Sciatic nerve (tissue), 2 donors: ENCODE measurements at places on chromosomes 2 and 18. TPM values are rescaled to one million over a fixed set of nuclear protein-coding genes. Genes with fewer than 3 reads are reported as not detected.

DNA sequence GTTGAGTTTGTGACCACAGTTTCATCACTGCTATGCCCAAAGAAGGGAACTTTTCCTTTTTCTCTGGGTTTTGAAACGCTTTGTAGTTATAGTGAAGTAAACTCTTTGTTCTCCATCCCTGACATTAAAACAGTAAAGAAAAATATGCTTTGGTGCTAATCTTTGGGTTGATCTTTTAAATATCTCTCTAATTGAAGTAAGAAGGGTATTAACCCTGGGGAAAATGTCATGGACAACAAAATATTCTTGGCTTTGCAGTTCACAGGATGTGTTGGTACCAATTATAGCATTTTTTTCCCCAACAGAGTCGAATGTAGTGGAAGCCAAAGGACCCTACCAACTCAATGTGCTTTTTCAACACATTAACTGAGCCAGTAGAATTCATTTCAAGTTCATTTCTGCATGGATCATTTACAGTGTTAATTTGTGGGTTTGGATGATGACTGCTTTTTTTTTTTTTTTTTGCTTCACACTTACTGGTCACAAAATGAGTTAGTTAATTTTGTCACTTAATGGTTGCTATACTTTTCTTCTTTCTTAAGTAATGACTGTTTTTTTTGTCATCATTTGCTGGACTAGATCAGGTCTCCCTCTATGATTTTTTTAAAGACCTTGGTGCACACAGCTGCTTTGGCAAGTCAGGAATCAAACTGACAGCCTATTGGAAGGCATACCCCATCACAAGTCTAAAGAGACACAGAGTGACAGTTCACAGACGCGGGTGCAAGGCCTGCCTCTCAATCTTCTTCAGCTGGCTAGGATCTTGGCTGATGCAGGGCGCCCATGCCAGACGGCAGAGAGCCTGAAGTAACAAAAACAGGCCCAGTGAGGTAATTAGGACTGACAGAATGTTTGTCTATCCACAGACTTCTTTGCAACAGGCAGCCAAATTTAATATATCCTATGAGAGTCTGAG is 98.8 kb upstream of the MMADHC start:
- no peak for DNase-seq

The SP100 gene
- total RNA-seq: 126 TPM

The PLCL1 gene
- 6.7 TPM for total RNA-seq

- no peak for DNase-seq
Measured at GRCh38 chr18:42264497-42264896, 309.5 kb downstream of the PIK3C3 start.

GRCh38 chr2:44559108-44559507 is 197.4 kb downstream of the CAMKMT start:
- no peak for DNase-seq

GRCh38 chr2:162382278-162382677 is 38.3 kb downstream of the GCA start:
- no peak for DNase-seq

DNA sequence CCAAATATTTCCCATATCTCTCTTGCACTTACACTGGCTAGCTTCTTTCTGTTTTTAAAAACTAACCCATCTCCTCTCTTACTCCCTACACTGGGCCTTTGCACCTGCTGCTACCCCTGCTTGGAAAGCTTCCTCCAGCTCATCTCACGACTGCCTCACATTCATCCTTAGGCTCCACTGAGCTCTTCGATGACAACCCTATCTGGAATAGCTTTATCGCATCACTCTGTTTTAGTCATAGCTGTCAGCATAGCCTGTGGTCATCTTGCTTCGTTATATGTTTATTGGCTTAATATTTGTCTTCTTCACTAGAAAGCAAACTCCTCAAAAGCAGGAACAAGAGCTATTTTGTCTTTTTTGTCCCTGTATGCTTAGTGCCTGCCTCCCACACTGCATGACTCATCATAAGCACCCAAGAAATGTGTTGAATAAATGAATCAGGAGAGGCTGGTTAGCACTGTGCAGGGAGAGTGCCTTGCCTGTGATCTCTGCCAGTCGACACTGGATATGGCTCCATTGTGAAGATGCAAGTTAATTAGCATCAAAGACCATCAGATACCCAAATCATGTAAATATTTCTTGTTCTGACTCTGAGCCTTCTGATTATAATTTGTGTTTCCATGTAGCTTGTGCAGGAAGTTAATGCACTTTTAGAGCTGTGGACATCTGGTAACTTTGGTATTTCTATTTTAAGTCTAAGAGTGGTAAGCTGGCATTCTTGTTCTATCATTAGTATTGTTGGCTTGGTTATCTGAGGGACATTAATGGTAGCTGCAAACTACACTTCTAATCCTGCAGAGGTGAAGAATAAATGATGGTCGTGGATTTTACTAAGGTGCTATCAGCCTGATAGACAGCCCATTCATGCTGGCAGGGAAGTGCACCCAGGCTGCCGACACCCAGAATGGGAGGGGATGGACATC is 10.3 kb upstream of the DYTN start:
- no peak for DNase-seq

The ZEB2 gene
- 440 TPM for total RNA-seq

DNA sequence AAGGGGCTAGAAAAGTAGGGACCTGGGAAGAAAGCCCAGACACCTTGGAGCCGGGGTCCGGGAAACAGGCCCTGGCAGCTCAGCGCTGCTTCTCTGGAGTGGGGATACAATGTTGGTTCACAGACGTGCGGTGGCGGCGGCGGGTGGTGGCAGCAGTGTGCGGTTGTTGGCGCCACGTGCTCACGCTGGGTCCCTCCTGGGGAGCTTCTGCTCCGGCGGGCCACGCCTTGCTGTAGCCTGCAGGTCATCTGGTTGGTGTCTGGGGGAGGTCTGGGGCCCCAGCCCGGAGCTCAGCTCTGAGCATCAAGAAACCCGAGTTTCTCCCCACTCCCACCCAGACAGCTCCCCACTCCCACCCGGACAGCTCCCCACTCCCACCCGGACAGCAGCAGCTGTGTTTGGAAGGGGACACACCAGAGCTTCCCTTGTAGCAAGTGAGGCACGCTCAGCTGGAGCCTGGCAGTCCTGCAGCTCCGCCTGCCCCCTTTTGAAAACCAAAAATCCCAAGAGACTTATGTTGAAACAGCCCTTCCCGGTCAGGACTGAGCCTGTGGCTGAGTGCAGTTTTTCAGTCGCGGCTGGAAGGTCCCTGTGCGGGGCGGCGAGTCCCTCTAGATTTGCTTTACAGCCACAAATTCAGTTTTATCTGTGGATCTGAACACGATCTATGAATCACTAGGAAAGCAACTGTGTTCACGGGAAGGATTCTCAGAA is 46.9 kb downstream of the NFATC1 start:
- DNase-seq: no peak

The SIGLEC15 gene
- total RNA-seq: 0.31 TPM

The PTPRN gene
- 0.58 TPM for total RNA-seq

GRCh38 chr2:193253014-193253530 is 1058.3 kb upstream of the TMEFF2 start:
- no peak for DNase-seq
